ENCODE measurements at places on chromosomes 3 and 15. TPM values are rescaled to one million over a fixed set of nuclear protein-coding genes. Genes with fewer than 3 reads are reported as not detected.

GRCh38 chr3:168495270-168495669 is 399.5 kb upstream of the GOLIM4 start:
- no peaks in the 10 kb centered on the region for H3K36me3 ChIP-seq
- H3K4me3 ChIP-seq: no peak overlapping the region
- no peaks in the 10 kb centered on the region for H3K4me1 ChIP-seq
- no peak overlapping the region for H3K27ac ChIP-seq

The FRMD5 gene
- total RNA-seq: 7.0 TPM

- no peaks in the 10 kb centered on the region for H3K27me3 ChIP-seq
- peak overlapping the region; percentile 99 for H3K4me3 ChIP-seq
- DNase-seq: peak; percentile 6
- peak overlapping the region; percentile 95 for H3K27ac ChIP-seq
- no peaks in the 10 kb centered on the region for H3K4me1 ChIP-seq
- peaks cover 30% of the 10 kb centered on the region for H3K36me3 ChIP-seq
Observed at GRCh38 chr3:10116138-10116460, 624 bp downstream of the BRK1 start.

The EHHADH gene
- total RNA-seq: 24.3 TPM

The HHATL gene
- not detected for total RNA-seq

GRCh38 chr3:46484911-46485778 is 12.6 kb upstream of the RTP3 start:
- no peak overlapping the region for H3K4me3 ChIP-seq
- H3K27ac ChIP-seq: no peak overlapping the region
- H3K36me3 ChIP-seq: no peaks in the 10 kb centered on the region
- H3K27me3 ChIP-seq: peaks cover 38% of the 10 kb centered on the region

The CLDN16 gene
- total RNA-seq: 4.8 TPM

The PRSS50 gene
- total RNA-seq: not detected

The ZSCAN2 gene
- total RNA-seq: 18.0 TPM

- DNase-seq: no peak
- no peak overlapping the region for H3K27ac ChIP-seq
- no peak overlapping the region for H3K4me3 ChIP-seq
- no peaks in the 10 kb centered on the region for H3K36me3 ChIP-seq
- no peaks in the 10 kb centered on the region for H3K27me3 ChIP-seq
Observed at GRCh38 chr15:39115379-39116057, 465.4 kb upstream of the THBS1 start.
